ENCODE measurements at places on chromosomes 13 and 19. TPM values are rescaled to one million over a fixed set of nuclear protein-coding genes. Genes with fewer than 3 reads are reported as not detected.
A peak's percentile ranks its signal among the peaks of the same experiment; 100 is the strongest.

DNA sequence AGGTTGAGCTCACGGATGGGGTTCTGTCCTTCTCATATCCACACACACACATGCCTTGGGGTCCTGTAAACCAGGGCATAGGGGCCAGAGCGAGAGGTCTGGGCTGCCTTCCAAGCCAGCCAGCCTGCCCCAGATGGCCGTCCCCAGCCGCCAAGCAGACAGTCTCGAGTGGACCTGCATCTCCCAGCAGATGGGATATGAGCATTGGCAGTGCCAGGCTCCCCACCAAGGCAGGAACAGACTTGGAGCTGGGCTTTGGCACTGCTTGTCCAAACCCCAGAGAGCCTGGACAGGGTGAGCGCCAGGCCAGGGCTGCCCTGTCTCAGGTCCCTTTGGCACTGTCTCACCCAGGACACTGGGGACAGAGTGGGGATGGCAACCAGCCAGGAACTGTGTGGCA is 130.4 kb downstream of the DPF1 start:
- H3K4me3 ChIP-seq = no peak overlapping the region
- H3K27me3 ChIP-seq = no peaks in the 10 kb centered on the region
- H3K4me1 ChIP-seq = no peaks in the 10 kb centered on the region
- H3K27ac ChIP-seq = no peak overlapping the region

DNA sequence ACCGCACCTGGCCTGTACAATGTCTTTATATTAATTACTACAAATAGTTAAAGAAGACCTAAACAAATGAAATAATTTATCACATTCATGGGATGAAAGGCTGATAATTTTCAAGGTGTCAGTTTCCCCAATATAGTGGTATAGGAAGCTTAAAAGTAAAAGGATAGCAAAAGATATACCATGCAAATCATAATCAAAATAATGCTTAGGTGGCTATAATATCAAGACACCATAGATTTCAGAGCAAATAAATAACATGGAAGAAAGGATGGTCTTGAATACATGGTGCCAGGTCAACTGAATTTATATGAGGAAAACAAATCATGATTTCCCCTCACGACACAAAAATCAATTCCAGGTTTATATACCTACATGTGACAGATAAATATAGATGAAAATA is 4.8 kb downstream of the ZNF790 start:
- peaks cover 29% of the 10 kb centered on the region for H3K36me3 ChIP-seq
- no peak overlapping the region for H3K4me3 ChIP-seq
- DNase-seq = no peak
- no peak overlapping the region for H3K27ac ChIP-seq

- H3K27me3 ChIP-seq = peaks cover 12% of the 10 kb centered on the region
- H3K36me3 ChIP-seq = no peaks in the 10 kb centered on the region
- H3K27ac ChIP-seq = no peak overlapping the region
- DNase-seq = no peak
Observed at GRCh38 chr13:36814465-36814864, 4.6 kb upstream of the RFXAP start.

- no peak overlapping the region for H3K4me3 ChIP-seq
- H3K27ac ChIP-seq = no peak overlapping the region
- H3K36me3 ChIP-seq = no peaks in the 10 kb centered on the region
- DNase-seq = no peak
- no peaks in the 10 kb centered on the region for H3K27me3 ChIP-seq
Observed at GRCh38 chr13:47858042-47859025, 142.7 kb downstream of the SUCLA2 start.

GRCh38 chr19:41531438-41532311 is 44.3 kb upstream of the CEACAM21 start:
- H3K27ac ChIP-seq = peak overlapping the region; percentile 37
- peaks cover 41% of the 10 kb centered on the region for H3K4me1 ChIP-seq
- H3K4me3 ChIP-seq = peak overlapping the region; percentile 42
- no peaks in the 10 kb centered on the region for H3K36me3 ChIP-seq

GRCh38 chr13:101977475-101977874 is 424.4 kb downstream of the FGF14 start:
- no peak overlapping the region for H3K4me3 ChIP-seq
- no peak for DNase-seq
- no peaks in the 10 kb centered on the region for H3K4me1 ChIP-seq
- no peaks in the 10 kb centered on the region for H3K27me3 ChIP-seq
- H3K36me3 ChIP-seq = no peaks in the 10 kb centered on the region
- H3K27ac ChIP-seq = no peak overlapping the region

The TICAM1 gene
- 15.0 TPM for total RNA-seq

The TBXA2R gene
- total RNA-seq = 0.75 TPM

The MCEMP1 gene
- total RNA-seq = 0.38 TPM

Measured in CD4-positive, alpha-beta T cell (primary cell).